T-helper 1 cell (primary cell): ENCODE measurements at places on chromosomes 11 and 22.

DNA sequence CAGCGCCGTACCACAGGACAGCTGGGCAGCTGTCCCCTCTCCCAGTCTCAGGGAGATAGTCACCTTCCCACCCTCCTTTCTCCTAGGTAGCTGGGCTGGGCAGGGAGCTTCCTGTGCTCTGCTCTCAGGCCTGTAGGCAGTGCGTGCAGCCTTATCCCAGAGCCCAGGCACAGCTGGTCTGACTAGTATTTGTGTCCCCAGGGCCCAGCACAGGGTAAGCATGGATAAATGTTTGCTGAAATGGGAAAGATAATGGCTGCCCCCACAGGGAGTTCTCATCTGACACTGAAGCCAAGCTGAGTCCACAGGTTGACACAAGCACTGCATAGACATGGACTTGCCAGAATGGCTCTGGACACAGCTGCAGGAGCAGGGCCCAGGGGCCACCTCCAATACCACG lies 9.8 kb downstream of the SLC15A3 start:
- no peak for DNase-seq

DNA sequence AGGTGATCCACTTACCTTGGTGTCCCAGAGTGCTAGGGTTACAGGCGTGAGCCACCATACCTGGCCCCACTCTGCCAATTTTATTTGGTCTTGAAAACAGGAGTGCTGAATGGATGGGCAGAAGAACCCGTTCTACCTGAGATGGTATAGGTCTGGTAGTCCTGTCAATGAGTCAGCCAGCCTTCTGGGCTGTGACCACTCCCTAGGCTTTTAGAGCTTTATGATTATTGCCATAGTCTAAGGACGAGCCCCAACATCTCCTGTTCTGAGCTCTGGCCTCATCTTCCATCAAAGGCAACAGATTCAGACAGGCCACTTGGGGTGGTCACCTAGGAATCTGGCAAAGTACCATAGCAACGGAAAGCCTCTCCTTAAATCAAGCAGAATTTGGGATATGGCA lies 11.5 kb downstream of the ZDHHC5 start:
- DNase-seq, result no peak

GRCh38 chr22:20268279-20269012 lies at the start of gene RTN4R:
Gene RTN4R (minus strand): TSS chr22:20268318. CDS start chr22:20268092, 226 bp downstream.
- DNase-seq, result peak; percentile 37

GRCh38 chr11:110295086-110295485 lies 1.3 kb downstream of the RDX start:
- DNase-seq, result no peak

DNA sequence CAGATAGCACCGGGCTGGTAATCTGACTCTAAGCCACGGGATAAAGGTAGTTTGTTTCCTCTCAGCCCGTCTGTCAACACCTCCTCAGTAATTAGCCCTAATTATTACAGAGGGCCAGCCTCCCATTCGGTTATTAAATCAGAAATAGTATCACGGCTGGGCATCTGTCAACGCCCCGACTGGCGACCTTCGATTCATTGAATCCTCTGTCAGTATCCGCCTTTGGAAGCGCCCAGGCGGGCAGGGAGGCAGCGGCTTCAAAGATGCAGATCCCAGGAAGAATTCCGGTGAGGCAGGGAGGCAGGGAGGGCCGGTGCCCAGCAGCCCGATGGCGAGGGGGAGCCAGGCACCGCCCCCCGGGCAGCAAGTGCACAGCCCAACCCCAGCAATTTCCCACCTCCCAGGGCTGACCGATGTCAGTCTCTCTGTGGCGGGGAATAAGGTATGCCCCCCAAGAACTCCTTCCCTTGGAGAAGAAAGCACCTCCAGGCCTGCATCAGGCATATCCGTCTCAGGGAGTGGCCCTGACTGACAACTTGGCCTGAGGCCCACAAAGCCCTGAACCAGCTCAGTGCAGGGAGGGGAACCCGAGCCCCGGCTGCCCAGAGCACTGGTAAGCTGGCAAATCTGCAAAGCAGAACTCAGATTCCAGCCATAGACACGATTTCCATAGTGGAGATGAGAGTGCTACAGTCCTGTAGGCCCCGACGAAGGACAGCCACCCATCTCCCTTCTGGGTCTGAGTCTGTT lies 11.4 kb downstream of the GNB1L start:
- DNase-seq, result no peak

- DNase-seq, result no peak
Observed at GRCh38 chr11:46286789-46287188, 9.3 kb downstream of the CREB3L1 start.

- no peak for DNase-seq
Observed at GRCh38 chr22:46801826-46802607, 39.6 kb downstream of the TBC1D22A start.

GRCh38 chr11:59254286-59254685 lies 41.6 kb upstream of the MPEG1 start:
- no peak for DNase-seq

DNA sequence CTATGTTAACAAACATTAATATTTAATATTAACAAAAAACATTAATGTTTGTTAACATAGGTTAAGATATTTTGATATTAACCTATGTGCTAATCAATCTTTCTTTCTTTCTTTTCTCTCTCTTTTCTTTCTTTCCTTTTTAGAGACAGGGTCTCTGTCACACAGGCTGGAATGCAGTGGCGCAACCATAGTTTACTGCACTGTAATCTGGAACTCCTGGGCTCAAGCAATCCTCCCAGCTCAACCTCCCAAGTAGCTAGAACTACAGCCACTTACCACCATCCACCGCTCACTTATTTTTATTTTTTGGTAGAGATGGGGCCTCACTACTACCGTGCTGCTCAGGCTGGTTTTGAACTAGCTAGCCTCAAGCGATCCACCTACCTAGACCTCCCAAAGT lies 13.2 kb downstream of the SIK3 start:
- DNase-seq, result no peak

DNA sequence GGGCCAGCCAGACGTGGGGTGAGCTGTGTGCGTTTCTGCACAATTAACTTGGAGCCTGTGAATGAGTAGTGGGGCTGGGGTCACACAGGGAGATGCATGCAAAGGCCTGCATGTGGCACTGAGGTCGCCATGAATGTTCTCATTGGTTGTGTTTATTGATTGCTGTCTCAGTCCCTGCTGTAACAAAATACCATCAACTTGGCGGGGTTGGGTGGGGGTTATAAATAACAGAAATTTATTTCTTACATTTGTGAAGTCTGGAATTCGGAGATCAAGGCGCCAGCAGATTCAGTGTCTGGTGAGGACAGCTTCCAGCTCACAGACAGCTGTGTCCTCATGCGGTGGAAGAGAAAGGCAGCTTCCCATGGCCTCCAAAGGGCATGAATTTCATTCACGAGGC lies 29.3 kb upstream of the PHF21B start:
- DNase-seq, result no peak

- DNase-seq, result no peak
Observed at GRCh38 chr11:10762913-10763421, 11.9 kb downstream of the CTR9 start.

DNA sequence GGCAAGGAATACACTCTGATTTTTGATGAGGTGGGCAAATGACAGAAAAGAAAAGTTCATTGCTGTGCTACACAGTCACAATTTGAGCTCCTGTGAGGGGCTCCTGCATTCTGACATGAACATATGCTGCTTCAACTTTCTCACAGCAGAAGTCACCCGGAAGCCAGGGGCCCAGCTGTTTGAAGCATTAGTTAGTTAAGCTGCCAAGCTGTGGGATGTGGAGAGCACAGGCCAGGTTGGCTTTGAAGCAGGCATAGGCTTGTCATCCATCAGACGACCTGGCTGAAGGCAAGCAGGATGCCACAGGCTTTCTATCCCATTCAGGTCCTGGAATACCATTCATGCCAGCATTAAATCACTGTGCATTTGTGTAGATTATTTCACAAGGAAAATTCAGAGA lies 63.1 kb downstream of the MTNR1B start:
- no peak for DNase-seq

DNA sequence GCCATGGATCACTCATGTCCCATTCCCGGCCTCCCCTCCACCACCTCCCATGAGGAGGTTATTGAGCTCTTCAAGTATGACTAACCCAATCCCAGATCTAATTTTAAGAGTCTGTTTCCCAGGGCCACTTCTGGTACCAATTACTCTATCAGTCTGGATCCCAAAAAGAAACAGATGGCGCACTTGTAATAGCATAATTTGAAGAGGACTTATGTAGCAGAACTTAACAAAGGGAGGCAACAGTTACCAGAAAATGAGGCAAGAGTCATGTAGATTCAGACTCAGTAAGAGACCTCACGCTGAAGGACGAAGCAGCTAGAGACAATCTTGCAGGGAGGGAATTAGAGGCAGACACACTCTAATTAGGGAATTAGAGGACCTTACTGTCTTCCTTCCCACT lies 46.9 kb downstream of the DDX6 start:
- DNase-seq, result no peak

DNA sequence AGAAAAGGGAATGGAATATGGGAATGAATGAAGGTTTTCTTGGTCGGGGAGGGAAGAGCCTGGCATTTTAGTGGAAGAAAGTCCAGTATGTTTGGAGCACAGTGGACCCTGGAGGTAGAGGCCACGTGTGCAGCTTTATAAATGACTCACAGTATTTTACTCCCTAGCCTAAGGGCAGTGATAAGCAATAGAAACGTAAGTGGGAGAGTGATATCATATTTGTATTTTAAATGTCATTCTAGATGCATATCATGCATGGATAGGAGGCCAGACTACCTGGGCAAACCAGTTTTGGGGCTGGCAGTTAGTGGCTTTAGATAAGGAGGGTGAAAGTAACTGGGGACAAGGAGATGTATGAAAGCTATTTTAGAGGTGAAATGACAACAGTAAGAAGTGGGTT lies 174.1 kb downstream of the ARHGAP42 start:
- DNase-seq, result no peak

DNA sequence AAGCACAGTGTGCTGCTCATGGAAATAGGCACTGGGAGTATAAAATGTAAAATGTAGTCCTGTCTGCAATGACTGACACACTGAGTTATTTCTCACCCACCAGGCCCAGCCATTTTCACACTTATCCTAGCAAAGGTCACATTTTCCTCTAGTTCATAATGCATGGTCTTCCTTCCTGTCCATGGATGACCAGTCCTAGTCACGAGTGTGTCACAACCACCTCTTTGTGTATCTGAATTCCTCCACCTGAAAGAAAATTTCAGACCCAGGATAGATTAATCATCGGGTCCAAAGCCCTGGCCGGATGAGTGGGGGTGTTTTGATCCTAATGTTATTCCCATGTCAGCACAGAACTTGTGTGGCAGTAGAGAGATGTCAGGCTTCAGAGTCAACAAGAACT lies at the start of gene MRGPRX4:
Gene MRGPRX4, plus strand, starts transcription at position 172 of the 400 bp plus-strand sequence. CDS start 420 bp downstream, outside the sequence.
- no peak for DNase-seq

- DNase-seq, result no peak
Observed at GRCh38 chr11:82823647-82824619, 76.3 kb downstream of the PRCP start.

GRCh38 chr11:93330446-93330984 lies at the start of gene DEUP1:
Gene DEUP1 (plus strand): TSS chr11:93330742. CDS start chr11:93332260, 1,518 bp downstream.
- peak; percentile 1 for DNase-seq

DNA sequence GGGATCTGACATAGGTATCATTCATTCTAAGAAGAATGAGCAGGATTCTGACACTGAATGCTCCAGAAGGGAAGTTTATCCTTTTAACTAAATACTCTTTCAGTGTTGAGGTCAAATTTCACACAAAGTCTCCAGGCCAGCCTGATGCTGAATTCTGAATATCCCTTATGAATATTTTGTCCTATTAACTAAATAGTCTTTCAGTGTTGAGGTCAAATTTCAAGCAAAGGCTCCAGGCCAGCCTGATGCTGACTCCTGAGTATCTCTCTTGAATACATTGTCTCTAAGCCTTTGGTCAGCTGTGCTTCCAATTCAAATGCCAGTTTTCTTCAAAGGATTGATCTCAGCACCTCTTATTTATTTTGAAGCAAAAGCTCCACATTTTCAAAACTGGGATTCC lies 676.8 kb downstream of the NTM start:
- no peak for DNase-seq

GRCh38 chr11:27367881-27368280 lies 4.9 kb upstream of the CCDC34 start:
- no peak for DNase-seq

GRCh38 chr11:103994094-103994493 lies 42.3 kb upstream of the DDI1 start:
- no peak for DNase-seq

DNA sequence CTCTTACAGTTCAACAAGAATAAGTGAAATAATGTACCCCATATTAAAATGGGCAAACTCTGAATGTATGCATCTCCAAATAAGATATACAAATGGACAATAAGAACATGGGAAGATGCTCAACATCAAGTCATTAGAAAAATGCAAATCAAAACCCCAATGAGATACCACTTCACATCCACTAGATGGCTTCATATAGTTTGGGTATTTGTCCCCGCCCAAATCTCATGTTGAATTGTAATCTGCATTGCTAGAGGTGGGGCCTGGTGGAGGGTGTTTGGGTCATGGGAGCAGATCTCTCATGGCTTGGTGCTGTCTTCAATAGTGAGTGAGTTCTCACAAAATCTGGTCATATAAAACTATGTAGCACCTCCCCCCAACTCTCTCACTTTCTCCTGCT lies 5.7 kb downstream of the MPZL2 start:
- no peak for DNase-seq

- DNase-seq, result no peak
Observed at GRCh38 chr22:35488513-35488912, 52.1 kb upstream of the RASD2 start.

DNA sequence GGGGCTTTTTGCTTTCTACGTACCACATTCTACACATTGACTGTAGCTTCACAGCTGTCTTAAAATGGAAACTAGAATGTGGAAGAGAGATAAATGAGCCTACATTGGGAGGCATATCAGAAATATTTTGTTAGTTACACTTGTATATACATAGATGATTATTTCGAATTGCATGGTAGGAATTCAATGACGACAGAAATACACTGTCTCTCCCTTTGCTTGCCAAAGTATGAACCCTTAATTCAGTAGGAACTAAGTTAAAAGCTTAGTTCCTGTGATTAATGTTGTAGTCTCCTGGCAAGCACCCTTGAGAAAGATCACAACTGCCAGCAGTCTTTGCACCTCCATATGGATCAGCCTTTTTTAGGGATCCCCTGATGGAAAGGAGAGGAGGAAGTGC lies 10.1 kb downstream of the C11orf87 start:
- DNase-seq, result no peak

DNA sequence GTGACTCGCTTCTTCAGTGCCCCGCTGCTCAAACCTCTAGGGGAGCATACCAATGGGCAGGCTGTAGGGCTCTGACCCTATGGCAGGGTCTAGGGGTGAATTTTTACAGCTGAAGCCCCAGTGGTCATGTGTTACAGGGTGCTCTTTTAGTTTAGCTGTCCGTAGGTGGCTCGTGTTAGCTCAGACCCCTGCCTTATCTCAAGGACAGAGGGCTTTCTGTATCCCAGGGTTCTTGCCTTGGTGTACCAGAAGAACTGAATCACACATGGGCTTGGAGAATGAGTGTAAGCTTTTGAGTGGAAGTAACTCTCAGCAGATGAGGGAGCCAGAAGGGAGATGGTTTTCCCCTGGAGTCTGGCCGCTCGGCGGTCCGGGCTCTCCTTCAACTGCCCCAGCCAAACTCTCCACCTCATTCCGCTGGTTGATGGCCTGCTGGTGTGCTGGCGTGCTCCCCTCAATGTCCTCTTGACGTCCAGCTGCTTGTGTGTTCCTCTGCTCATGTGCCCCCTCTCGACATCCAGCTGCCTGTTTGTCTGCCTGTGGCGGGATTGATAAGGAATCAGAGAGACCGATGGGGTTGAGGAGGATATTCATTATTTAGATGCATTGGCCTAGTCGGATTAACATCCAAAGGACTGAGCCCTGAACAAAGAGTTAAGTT lies 37.5 kb downstream of the BIRC2 start:
- DNase-seq, result no peak
